Stimulated activated CD8-positive, alpha-beta memory T cell treated with anti-CD3 and anti-CD28 coated beads, Interleukin-7, amount 100 ng/mL, for 4 hours (primary cell): ENCODE measurements at places on chromosomes 1 and 21.

DNA sequence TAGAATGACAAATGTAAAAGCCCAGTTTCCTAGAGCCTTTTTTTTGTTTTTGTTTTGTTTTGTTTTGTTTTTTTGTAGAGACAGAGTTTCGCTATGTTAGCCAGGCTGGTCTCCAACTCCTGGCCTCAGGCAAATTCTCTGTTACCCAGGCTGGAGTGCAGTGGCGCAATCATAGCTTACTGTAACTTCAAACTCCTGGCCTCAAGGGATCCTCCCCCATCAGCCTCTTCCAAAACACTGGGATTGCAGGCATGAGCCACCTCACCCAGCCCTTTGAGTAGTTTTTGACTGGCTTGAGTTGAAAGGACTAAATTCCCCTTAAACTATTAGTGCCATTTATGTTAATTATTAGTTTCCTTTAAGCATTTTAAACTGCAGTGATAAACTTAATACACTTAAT is 28.8 kb upstream of the ZBTB18 start:
- no peak for DNase-seq

GRCh38 chr1:115142616-115143015 is 53.3 kb upstream of the TSPAN2 start:
- no peak for DNase-seq

GRCh38 chr1:207316622-207317391 is 4.7 kb upstream of the CD55 start:
- no peak for DNase-seq

- no peak for DNase-seq
Observed at GRCh38 chr1:195908121-195908520, 700.1 kb downstream of the KCNT2 start.

- DNase-seq, result peak; percentile 39
Observed at GRCh38 chr1:19462781-19463503, 22.4 kb downstream of the CAPZB start.

- DNase-seq, result no peak
Observed at GRCh38 chr1:71695821-71696220, 586.5 kb downstream of the NEGR1 start.
